Sigmoid colon (tissue), 7 donors: ENCODE measurements at places on chromosomes 1 and 21. TPM values are rescaled to one million over a fixed set of nuclear protein-coding genes. Genes with fewer than 3 reads are reported as not detected.

- DNase-seq, result no peak
- H3K27me3 ChIP-seq, result no peaks in the 10 kb centered on the region
- H3K4me3 ChIP-seq, result no peak overlapping the region
- H3K27ac ChIP-seq, result no peak overlapping the region
- no peaks in the 10 kb centered on the region for H3K36me3 ChIP-seq
Measured at GRCh38 chr21:25062061-25062460, 545.2 kb downstream of the MRPL39 start.

DNA sequence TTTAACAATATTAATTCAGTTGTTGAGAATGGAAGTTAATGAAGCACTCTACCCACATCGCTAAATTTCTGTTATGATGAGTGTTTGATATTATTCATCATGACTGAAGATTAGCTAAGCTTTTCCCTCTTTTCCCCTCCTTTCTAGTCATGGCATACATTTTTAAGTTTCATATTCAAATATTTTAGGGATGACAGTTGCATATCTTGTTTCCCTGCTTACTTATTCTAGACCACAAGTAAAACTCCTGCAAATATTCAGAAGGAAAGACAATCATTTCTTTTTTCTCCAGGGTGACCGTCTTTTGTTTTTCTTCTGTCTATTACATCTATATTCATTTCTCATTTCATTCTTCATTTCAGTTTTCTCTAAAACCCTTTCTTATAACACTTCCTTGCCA is 906.0 kb downstream of the ADGRL2 start:
- no peak overlapping the region for H3K4me3 ChIP-seq
- H3K27me3 ChIP-seq, result no peaks in the 10 kb centered on the region
- no peaks in the 10 kb centered on the region for H3K36me3 ChIP-seq
- H3K27ac ChIP-seq, result no peak overlapping the region
- no peak for DNase-seq

DNA sequence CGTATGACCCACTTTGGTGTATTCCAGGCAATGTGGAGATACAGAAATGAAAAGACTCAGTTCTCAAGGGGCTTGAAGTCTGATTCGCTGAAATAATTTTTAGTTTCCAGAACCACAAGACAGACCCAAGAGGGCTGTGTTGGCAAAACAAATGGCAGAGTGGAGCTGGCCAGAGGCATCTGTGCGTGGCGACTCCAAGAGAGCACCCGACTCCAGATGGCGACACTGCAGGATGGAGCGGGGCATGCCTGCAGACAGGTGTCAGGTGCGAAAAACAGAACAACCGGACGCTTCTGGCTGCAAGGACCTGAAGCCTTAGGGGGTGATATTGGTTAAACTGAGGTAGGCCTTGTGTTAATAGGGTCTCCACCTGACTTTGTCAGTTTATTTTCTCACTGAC is 31.7 kb upstream of the COQ8A start:
- H3K27me3 ChIP-seq, result no peaks in the 10 kb centered on the region
- peaks cover 24% of the 10 kb centered on the region for H3K36me3 ChIP-seq
- no peak for DNase-seq
- H3K27ac ChIP-seq, result no peak overlapping the region
- no peak overlapping the region for H3K4me3 ChIP-seq

DNA sequence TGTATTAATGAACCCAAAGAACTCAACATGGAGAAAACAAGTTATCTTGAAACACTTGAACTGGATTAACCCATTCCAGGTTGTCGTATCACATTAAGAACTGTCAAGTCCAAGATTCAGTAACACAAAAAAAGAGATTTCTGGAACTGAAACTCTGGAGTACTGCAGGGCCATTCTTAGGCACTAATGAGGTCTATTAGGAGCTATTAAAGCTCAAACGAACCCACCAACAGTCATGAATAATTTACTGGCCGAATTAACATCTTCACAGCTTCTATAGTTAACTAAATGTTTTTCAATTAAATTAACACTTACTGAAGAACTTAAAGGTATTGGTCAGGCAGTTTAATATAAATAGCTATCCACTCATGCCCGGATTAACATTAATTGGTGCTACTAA is 4.6 kb downstream of the CSDE1 start:
- no peak for DNase-seq
- H3K4me1 ChIP-seq, result peaks cover 90% of the 10 kb centered on the region
- no peaks in the 10 kb centered on the region for H3K27me3 ChIP-seq
- H3K36me3 ChIP-seq, result no peaks in the 10 kb centered on the region
- H3K4me3 ChIP-seq, result no peak overlapping the region

DNA sequence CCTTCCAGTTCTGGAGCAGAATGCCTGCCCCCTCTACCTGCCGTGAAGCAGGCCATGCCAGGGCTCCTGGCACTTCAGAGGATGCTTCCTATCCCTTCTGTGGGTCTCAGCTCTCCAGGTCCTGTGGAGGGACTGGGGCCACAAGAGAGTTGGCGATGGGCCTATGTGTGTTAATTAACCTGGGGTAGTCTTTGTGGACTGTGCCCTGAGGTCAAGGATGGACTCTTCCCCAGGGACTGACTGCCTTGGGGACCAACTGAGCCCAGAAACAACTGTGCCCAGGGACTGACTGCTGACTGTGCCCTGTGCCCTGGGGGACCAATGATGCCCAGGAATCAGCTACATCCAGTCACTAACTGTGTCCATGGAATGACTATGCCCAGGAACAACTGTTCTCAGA is 37.5 kb upstream of the POU3F1 start:
- H3K4me3 ChIP-seq, result no peak overlapping the region
- no peak for DNase-seq
- H3K27ac ChIP-seq, result no peak overlapping the region
- no peaks in the 10 kb centered on the region for H3K4me1 ChIP-seq

- no peaks in the 10 kb centered on the region for H3K36me3 ChIP-seq
- no peak for DNase-seq
- H3K27ac ChIP-seq, result no peak overlapping the region
- H3K4me1 ChIP-seq, result no peaks in the 10 kb centered on the region
Measured at GRCh38 chr1:205191622-205192021, 19.9 kb downstream of the DSTYK start.

DNA sequence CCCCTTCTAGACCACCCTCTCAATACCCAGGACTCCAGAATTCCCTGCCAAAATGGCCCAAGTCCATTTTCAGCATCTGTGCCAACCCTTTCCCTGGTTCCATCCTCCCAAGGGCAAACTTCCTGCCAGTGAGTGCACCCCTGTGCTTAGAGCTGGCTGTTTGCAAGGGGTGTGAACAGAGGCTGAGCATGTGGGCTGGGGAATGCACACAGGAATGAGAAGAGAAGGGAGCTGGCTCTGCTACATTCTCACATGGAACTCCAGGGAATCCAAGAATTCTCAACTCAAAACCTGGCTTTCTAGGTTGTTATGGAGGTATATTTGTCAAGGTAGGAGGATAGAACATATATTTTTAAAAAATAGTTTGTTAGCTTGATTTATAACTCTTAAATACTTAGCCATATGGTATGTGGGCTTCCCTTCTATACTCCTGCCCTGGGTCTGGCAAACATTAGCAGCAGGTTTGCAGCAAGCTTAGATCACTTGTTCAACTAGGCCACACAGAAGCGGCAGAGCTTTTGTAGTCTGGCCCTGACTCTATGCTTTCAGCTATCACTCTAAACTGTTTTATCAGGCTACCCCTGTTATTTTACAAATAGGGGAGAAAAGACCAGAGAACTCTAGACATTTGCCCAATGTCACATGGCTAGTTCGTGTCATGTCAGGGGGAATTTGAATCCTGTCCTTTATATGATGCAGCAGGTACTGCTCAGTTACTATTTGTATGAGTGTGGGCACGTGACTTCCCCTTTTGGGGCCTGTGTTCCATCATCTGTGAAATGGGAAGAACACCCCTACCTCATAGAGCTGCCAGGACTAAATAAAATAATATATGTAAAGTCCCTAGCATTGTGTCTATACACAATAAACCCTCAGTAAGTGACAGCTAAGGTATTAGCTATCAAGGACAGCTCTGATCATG is 8.1 kb upstream of the STMN1 start:
- no peaks in the 10 kb centered on the region for H3K4me1 ChIP-seq
- no peaks in the 10 kb centered on the region for H3K27me3 ChIP-seq
- no peaks in the 10 kb centered on the region for H3K36me3 ChIP-seq
- H3K27ac ChIP-seq, result no peak overlapping the region
- no peak for DNase-seq

RAD54L gene
- total RNA-seq, result not detected
